ENCODE measurements at places on chromosomes 3 and 15.

GRCh38 chr3:76954412-76954811, 85.5 kb upstream of the ROBO2 start:
- no peak for DNase-seq

DNA sequence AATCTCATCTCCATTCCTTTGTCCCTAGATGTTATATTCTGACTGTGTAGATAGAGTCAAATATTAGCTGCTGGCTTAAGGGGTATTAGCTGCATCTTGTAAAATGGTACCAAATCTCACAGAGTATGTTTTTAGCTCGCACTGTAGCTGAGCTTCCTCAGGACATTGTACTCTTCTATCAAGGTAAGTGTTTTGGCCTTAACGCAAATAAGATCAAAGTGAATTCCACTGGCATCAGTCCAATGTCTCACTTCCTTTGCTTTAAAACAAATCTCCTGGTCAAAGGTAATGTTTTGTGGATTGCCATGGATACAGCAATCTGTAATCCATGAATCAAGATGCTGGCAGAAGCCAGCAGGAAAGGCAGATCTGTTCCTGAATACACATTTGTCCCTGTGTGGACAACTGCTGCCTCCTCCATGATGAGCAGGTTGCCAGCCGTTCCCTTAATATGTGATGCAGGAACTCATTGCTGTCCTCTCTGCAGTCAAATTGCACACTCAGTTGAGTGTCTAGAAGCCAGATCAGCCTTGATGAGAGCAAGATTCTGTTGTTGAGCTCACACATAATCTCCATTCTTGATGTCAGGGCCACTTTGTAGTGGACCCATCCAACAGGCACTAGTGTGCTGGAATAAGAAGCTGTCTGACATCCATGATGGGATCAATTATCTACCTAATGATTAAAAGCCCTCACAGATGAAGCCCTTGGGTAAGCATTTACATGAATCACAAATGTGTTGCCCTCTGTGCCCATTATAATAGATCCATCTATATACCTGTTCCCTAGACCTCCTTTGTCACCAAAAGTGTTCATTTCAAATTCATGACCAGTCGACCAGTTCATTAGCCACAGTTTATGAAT, 96.6 kb upstream of the AGTR1 start:
- DNase-seq, result no peak

GRCh38 chr15:42375252-42375651, 16.0 kb downstream of the CAPN3 start:
- DNase-seq, result no peak

- DNase-seq, result no peak
These were observed 8.6 kb downstream of the LTF start for GRCh38 chr3:46456118-46456517.

GRCh38 chr15:93587059-93587521, 498.1 kb upstream of the RGMA start:
- DNase-seq, result no peak
